ENCODE measurements at places on chromosomes 2 and 18.
A peak's percentile ranks its signal among the peaks of the same experiment; 100 is the strongest.

GRCh38 chr18:80148326-80149199 lies 39.5 kb downstream of the ADNP2 start:
- no peak for DNase-seq

DNA sequence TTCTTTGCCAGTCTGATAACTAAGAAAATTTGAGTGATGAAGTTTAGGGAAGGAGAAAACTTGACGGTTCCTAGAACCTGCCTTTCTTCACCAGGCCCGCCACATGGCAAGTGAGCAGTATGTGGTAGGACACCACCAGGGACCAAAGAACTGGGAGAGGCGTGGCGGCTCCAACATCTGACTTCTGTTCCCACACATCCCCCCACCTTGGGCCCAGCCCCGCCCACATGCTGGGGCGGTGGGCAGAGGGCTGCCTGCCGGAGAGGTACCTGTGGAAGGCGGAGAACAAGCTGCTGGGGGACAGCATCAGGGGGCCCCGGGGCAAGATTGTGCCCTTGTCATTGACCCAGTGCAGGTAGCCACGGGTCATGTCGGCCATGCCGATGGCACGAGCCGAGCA lies 75.0 kb downstream of the EMILIN2 start:
- DNase-seq, result no peak

DNA sequence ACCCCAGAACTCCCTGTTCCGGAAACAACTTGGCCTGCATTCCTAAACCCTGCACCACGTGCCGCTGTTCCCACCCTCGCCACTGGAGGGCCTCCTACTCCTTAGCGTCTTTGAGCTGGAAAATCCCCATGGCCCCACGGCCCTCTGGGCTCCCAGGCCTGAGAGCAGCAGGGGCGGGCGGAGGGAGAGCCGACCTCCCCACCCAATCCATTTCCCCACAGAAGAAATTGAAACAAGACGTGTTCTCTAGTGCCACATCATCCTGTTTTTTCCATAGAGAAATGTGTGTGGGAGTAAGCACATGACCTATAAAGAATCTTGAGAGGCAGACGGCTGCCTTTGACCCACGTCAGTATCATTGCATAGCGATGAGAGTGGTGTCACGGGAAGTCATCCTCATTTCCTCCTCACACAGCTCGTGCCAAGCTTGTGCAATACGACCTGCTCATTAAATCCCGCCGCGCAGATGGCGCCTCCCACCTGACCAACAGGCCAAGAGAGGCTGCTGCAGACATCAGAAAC lies 79.2 kb downstream of the LAMA1 start:
- no peak for DNase-seq

DNA sequence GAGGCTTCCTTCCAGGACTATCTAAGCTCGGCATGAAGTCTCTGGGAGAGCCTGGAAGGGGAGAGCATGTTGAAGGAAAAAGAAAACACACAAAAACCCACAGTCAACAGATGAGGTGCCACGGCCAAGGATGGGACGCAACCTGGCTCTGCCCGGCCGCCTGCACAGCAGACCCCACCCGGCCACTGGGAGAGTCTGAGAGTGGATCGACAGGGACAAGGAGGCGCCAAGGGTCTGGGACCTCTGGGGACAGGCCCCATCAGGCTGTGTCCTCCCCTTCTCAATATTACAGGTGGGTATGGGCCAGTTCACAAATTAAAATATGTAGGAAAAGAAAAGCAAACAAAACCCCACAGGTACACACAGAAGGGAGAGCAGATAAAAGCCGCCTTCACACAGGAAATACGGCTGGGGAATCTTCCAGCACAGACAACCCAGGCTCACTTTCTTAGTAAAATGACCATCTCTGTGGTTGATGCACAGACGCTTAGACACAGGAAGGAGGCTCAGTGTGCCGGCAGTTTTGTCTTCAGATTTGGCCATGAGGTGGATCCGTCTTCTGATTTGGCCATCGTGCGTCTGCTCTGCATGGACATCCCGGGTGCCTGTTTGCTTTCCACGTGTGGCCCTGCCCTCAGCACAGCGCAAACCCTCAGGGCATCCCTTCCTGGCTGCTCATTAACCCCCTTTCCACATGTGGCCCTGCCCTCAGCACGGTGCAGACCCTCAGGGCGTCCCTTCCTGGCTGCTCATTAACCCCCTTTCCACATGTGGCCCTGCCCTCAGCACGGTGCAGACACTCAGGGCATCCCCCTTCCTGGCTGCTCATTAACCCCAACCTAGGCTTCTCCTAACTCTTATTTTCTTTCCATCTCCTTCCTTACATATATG lies 138.4 kb downstream of the EIPR1 start:
- DNase-seq, result no peak

DNA sequence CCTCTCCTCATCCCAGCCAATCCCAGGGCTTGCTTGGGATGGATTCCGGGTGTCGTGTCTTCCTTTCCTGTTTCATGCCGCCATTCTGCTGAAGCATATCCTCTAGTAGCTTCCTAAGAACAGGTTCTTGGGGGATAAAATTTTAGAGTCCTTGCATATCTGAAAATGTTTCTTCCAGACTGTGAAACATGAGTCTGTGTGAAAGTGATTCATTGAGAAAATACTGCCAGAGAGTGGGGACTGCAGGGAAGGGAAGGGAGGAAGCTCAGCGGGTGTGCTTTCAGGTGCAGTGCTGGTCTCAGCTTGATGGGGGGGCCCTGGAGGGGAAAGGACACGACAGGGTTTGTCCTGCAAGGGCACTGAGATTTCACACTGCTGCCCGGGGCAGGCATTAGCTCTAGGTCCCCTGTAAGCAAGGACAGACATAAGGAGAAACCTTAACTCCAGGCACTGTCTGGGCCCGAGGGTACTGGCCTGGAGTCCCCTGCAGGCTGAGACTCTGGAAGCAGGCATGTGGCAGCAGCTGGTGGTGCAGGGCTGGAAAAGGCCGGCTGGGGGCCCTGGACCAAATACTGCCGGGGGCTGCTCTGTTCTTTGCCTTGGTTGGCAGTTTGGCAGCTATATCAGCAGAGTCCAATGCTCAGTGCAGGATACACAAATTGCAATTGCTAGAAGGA lies 97.6 kb upstream of the HS6ST1 start:
- no peak for DNase-seq

GRCh38 chr2:155021618-155022017 lies 323.1 kb downstream of the KCNJ3 start:
- DNase-seq, result no peak

GRCh38 chr2:105502625-105503334 lies 103.9 kb upstream of the FHL2 start:
- no peak for DNase-seq

DNA sequence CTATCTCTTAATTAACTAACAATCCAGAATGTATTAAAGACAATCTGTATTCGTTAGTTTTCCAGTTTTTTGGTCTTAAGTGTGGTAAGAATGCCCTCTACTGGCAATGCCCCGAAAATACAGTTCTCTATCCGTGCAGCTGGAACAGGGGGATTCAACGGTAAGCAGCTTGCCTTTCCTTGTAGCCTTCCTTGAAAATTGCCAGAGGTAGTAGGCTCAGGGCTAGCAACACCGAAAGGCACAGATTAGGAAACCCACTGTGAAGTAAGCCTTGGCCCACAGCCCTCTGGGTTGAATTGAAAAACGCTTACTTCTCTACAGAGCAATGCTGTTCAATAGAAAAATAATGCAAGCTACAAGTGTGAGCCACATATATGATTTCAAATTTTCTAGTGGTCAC lies 17.1 kb upstream of the VPS4B start:
- DNase-seq, result peak; percentile 3

DNA sequence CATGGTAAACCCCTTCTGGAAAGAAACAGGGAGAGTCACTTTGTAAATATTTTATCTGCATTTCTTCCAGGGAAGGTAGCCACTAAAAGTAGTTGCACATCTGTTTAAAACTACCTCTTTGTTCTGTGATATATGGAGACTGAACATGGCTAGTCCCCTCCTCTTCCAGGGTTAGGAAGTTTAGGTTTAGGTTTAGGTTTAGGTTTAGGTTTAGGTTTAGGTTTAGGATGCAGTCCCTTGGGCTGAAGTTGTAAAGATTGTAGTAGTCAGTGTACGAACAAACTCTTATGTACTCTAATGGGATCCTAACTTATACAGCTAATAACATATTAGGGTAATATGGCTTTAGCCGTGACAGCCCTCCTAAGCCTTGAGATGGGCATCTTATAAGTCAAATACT lies 880.2 kb upstream of the TMEFF2 start:
- DNase-seq, result no peak

DNA sequence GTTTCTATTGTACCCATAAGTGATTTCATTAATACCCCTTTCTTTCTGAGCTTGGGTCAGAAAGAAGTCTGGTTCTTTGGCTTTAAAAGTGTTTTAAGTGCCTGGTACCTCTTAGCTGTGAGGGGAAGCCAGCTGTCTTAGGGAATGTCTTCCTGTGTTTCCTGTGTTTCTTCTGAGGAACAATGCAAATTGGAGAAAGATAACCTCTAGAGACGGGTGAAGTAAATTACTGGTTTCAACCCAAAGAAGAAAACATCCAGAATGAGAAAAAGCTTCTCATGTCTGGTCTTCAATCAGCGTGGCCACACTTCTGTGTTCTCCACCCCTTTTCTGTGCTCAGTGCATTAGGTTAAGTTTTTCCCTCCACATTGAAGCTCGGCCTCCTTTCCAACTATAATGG lies 10.2 kb upstream of the CHN1 start:
- no peak for DNase-seq

- no peak for DNase-seq
Observed at GRCh38 chr18:36281936-36282335, 15.6 kb upstream of the FHOD3 start.

DNA sequence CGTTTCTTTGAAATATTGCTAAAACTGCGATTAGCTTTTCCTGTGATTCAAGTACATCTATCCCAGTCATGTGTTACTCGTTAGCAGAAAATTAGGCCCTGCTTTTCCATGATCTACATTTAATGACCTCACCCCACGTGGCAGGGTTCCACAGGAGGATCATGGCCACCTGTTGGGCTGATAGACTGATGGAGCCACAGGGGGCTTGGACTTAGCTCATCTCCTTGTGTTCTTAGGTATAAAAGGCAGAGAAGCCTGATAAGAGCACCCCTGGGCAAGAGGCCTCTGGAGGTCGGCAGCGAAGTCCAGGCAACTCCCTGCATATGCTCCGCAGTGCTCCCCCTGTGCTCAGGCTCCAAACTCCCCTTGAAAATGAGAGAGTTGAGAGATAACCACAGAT lies 12.9 kb downstream of the FZD7 start:
- DNase-seq, result no peak

DNA sequence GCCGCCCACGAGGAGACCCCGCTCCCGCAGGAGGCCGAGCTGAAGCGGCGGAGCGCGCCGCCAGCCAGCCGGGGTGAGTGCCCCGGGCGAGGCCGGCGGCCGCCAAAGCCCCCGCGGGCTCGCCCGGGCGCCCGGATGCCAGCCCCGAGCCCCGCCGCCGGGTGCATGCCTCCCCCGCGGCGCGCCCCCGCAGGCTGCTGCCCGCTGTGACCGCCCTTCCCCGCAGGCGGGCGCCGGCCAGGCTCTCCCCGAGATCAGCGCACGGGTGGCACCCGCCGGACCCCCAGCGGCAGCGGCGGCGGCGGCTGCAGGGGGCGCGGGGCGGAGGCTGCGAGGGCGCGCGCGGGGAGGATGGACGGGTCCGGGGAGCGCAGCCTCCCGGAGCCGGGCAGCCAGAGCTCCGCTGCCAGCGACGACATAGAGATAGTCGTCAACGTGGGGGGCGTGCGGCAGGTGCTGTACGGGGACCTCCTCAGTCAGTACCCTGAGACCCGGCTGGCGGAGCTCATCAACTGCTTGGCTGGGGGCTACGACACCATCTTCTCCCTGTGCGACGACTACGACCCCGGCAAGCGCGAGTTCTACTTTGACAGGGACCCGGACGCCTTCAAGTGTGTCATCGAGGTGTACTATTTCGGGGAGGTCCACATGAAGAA lies 470 bp downstream of the KCNF1 start:
- no peak for DNase-seq

GRCh38 chr2:27765621-27766286 lies 5.8 kb upstream of the MRPL33 start:
- peak; percentile 23 for DNase-seq
